ENCODE measurements at places on chromosomes 5 and 9. TPM values are rescaled to one million over a fixed set of nuclear protein-coding genes. Genes with fewer than 3 reads are reported as not detected.

Gene ARHGEF37
- 0.37 TPM for total RNA-seq

Gene FBP1
- 0.30 TPM for total RNA-seq

Gene MYOZ3
- not detected for total RNA-seq

Gene TICAM2
- 1.8 TPM for total RNA-seq

Gene CYLC2
- not detected for total RNA-seq

Gene SCGB3A2
- total RNA-seq, result not detected

Gene KIF4B
- total RNA-seq, result not detected

Gene TCOF1
- 95.3 TPM for total RNA-seq

Gene AQP3
- 2.8 TPM for total RNA-seq

Gene TXNDC8
- not detected for total RNA-seq

Gene INSL6
- total RNA-seq, result not detected

Gene PCDH12
- total RNA-seq, result 0.12 TPM

Gene NR5A1
- total RNA-seq, result not detected

Gene PKD2L2
- not detected for total RNA-seq

Gene WNK2
- not detected for total RNA-seq
